Heart left ventricle (tissue), 16 donors: ENCODE measurements at places on chromosomes 4 and X. TPM values are rescaled to one million over a fixed set of nuclear protein-coding genes. Genes with fewer than 3 reads are reported as not detected.

GRCh38 chr4:7746351-7747061 lies 193.2 kb downstream of the AFAP1 start:
- no peak for DNase-seq

Gene CFP
- 2.7 TPM for total RNA-seq

Gene ABHD18
- total RNA-seq, result 19.9 TPM

DNA sequence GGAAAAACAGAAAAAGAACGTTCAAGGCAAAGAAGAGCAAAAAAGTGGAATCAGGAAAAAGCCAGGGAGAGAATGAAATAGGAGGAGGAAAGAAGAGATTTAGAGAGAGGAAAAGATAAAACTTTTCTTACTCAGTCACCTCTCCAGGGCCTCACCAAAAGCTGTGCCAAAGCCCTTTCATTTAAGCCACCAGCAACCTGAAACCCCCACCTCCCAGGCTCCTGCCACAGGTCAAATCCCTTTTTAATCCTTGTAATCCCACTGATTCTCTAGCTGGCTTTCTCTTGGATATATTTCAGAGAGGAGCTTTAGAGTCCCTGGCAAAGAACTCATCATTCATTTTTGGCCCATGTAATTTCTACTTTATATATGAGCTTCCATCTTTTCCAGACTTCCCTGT lies 25.7 kb upstream of the XIAP start:
- no peak for DNase-seq

- no peak for DNase-seq
Observed at GRCh38 chrX:8083286-8083685, 87.8 kb downstream of the VCX2 start.

- DNase-seq, result peak; percentile 86
Observed at GRCh38 chr4:173333658-173334084, 487 bp downstream of the HMGB2 start.

DNA sequence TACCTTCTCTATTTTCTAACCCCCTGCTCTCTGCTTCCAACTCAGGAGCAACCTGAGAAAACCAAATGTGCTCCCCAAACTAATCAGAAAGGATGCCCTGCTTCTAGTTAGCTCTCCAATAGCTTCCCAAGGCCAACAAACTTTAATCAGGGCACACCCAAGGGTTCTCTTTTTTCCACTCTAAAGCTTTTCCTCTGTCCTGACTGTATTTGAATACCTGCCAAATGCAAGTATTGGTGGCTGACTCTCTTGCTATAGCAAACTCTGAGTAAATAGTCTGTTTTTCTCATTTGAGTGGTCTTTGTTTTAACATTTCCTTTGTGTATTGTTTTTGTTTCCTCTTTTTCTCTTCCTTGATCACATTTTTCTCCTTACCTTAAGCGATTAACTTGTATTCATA lies 52.5 kb downstream of the GBA3 start:
- DNase-seq, result no peak

DNA sequence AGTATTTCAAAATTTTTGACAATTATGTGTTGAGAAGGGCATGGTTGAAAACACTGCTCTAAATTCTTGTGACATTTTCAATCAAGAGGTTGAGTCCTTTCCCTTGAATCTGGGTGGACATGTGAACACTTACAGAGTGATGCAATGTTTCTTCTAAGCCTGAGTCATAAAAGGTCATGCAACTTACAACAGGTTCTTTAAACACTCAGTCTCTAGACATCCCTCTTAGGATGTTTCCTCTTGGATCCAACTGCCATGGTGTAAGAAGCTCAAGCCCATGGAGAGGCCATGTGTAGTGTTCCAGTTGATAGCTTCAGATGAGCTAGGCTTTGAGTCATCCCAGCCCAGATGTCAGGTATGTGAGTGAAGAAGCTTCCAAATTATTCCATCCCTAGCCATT lies 232.2 kb upstream of the MAOA start:
- DNase-seq, result no peak

Gene XPNPEP2
- total RNA-seq, result 0.28 TPM

- DNase-seq, result no peak
Observed at GRCh38 chr4:188297873-188298272, 158.6 kb downstream of the TRIML1 start.

Gene ERCC6L
- not detected for total RNA-seq

Gene RASGEF1B
- 2.9 TPM for total RNA-seq

Gene PDLIM3
- total RNA-seq, result 1,156 TPM

Gene MUC7
- total RNA-seq, result not detected

Gene TXK
- 0.77 TPM for total RNA-seq

GRCh38 chrX:72395237-72395636 lies 89.5 kb upstream of the CITED1 start:
- no peak for DNase-seq

DNA sequence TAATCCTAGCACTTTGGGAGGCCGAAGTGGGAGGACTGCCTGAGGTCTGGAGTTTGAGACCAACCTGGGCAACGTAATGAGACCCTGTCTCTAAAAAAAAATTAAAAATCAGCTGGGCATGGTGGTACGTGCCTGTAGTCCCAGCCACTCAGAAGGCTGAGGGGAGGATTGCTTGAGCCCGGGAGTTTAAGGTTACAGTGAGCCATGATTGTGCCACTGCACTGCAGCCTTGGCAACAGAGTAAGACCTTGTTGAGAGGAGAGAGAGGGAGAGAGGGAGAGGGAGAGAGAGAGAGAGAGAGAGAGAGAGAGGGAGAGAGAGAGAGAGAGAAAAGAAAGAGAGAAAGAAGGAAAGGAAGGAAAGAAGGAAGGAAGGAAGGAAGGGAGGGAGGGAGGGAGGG lies 144.9 kb downstream of the RASL11B start:
- no peak for DNase-seq

DNA sequence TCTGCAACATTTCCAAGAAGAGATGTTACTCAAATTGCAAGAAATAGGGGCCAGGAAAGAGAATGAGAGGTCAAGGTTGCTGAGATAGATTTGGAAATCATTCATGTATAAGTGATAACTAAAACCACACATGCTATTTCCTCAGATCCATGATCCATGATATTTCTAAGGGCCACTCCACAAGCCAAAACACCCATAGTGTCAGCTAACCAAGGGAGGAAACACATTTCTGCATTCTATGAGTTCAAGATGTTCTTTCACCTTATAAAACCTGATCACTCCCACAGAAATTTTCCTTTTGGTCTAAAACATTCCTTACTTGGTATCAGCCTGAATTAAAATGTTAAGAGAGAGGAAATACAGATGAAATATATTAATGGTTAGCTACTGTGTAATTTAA lies 47.2 kb downstream of the TBCK start:
- no peak for DNase-seq

DNA sequence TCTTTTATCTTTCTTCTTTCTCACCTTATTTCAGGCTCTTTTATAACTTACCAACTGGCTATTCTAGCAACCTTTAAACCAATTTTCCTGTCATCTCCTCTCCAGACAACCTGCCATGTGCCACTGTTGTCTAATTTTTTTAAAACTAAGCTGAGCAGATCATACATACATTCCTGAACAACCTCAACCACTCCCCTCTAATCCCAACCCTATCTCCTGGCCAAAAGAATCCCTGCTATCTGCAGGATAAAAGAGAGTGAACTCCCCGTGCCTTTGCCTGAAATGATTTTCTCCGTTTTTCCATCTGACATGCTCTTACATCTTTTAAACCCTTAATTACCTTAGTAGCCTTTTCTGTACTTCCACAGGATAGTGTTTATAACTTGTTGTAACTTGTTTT lies 35.5 kb downstream of the DCUN1D4 start:
- no peak for DNase-seq

Gene MAP7D2
- total RNA-seq, result 0.35 TPM

- no peak for DNase-seq
Observed at GRCh38 chrX:23737413-23737812, 5.7 kb downstream of the ACOT9 start.
